Stimulated activated CD4-positive, alpha-beta T cell treated with anti-CD3 and anti-CD28 coated beads, Interleukin-1b, Interleukin-23, amount 100 ng/mL, for 1 hour (primary cell): ENCODE measurements at places on chromosomes 3 and 15.

DNA sequence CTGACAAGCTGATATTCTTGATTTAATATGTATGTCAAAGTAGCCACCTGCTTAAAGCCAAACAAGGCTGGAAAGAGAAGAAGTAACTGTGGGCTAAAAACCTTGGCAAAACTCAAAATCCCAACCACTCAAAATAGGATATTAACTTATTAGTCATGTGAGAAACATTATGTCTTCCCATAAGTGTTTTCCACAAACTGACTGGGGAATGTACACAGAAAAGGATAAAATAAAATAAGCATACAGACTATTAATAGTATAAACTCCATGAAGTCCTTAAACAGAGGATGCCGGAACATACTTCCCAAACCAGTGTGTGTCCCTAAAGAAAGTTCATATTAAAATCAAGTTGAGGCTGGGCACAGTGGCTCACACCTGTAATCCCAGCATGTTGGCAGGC is 263.7 kb upstream of the THBS1 start:
- no peak for DNase-seq

DNA sequence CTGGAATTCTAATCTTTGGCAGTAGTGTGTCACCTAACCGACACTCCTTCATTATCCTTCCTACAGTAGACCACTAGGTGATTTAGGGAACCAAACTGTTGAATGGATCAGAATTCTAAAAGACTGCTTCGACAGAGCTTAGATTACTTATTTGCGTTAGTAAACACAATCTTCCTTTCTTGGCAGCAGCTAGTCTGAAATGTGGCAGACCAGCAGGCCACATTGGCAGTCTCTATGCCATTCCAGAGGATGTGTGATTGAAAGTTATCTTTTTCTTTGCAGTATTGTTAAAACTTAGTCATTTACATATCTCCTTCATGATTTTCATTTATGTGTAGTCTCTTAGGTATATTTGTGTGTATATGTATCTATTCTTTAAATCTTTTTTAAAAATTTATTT is 23.6 kb downstream of the MBNL1 start:
- DNase-seq = no peak

DNA sequence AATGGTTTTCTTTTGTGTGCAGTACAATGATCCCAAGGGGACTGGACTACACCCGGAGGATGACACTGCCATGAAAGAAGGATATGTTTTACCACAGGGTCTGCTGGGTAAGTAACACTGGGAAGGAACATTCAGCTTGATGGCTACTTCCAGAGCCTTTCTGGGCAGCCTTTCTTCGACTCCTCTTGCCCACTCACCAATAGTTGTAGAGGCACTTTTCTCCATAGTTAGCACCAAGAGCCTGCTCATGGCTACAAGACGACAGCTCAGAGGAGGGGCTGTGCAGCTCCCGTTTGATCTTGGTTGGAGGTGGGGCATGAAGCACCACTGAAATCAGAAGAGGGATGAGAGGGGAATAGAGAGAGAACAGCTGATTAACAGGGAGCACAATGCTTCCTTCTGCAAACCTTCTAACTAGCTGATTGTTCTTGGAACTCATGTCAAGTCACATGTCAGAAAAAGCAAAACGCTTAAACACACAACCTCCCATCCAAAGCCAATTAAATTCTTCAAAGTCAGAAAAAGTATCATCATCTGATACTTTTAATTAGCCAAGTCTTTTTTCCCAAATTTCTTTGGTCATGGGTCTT is 27.9 kb downstream of the ETV5 start:
- DNase-seq = no peak

DNA sequence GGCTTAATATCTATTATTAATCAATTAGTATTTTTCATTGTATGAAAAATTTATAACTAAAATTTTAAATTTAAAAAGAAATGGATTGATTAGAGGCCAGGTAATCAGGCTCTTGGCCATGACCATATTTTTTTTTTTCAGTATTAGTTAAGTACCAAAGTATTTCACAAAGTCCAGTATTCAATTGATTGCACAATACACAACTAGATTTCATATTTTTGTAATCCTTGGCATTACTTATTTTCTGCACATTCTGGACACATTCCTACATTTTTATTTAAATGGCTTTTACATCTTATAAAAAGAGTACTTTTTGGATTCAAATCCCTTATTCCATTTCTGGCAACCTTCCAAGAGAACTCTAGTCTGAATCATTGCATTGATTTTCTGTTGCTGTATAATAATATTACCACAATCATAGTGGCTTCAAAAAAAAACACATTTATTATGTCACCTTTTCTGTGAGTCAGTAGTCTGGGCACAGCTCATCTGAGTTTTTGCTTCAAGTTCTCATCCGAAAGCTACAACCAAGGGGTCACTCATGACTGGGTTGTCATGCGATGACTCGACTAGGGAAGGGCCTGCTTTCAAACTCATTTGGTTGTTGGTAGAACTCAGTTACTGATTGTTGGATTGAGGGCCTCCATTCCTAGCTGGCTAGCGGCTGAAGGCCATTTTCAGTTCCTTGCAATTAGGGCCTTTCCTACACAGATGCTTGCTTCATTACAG is 90.7 kb downstream of the CNTN6 start:
- DNase-seq = no peak

DNA sequence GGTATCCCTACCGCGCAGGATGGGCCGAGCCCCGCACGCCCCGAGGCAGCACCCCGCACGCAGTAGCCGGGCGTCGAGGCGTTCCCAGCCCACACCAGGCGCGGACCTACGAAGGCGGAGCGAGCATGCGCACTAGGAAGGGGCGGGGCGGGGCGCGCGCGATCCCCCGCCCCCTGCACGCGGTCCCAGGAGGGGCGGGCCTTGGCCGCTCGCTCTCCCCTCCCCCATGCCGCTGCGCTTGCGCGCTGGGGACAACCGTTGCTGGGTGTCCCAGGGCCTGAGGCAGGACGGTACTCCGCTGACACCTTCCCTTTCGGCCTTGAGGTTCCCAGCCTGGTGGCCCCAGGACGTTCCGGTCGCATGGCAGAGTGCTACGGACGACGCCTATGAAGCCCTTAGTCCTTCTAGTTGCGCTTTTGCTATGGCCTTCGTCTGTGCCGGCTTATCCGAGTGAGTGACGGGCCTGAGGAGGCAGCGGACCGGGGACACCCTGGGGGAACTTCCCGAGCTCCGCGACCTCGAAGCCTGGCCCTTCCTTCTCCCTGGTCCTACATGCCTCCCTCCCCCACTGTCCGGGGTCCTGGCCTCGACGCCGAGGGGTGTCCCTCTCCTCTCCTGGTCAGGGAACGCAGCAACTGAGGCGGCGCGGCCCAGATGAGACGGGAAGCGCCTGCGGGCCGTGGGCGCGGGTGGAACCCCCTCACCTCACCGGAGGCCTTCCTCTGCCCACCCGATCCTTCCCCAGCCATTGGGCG is at the start of gene SPESP1:
TSS of gene SPESP1 (plus strand) at position 258 of the 755 bp plus-strand sequence. CDS start at position 387, 129 bp downstream.
- DNase-seq = peak; percentile 29

DNA sequence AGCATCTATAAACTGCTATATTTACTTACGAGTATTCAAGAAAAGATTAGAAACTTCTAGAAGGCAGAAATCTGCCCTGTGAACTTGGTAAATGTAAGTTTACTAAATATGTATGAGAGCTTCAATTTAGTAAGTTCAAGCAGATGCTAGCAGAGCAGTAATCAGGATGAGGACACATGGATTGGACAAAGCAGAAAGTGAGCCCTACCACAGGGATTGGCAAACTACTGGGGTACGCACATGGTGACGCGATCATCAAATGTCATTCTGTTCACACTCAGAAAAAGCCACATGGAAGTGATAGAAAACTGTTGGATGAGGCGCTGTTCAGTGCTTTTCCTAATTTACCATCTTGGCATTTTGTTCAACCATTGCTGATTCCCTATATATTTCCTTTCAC is 360.2 kb upstream of the ZNF385D start:
- no peak for DNase-seq

GRCh38 chr15:70182858-70183695 is 85.4 kb upstream of the TLE3 start:
- DNase-seq = no peak

- DNase-seq = no peak
These were observed 503 bp upstream of the ATRIP start for GRCh38 chr3:48446043-48446424.

GRCh38 chr15:47620960-47621681 is 96.2 kb upstream of the SEMA6D start:
- no peak for DNase-seq

DNA sequence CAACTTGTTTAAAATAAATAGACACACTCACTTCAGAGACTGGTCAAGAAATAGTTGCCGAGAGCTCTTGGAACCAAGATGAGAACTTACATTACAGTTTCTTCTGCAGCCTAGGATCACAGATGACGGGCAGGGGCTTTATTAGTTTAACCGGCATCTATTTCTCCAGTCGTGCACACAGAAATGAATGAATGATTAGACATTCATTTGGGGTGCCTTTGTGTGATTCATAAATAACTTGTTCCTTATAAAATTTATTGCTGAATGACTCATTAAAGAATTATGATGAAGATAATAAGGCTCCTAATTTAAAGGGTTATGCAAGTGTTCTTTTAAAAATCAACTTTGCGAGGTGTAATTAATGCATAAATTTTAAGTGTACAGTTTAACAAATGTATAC is 20.8 kb downstream of the NFKBIZ start:
- no peak for DNase-seq

- DNase-seq = no peak
These were observed 27.4 kb downstream of the ARHGEF26 start for GRCh38 chr3:154148541-154148940.

- DNase-seq = no peak
These were observed 177.5 kb downstream of the EPHA6 start for GRCh38 chr3:96991800-96992365.

DNA sequence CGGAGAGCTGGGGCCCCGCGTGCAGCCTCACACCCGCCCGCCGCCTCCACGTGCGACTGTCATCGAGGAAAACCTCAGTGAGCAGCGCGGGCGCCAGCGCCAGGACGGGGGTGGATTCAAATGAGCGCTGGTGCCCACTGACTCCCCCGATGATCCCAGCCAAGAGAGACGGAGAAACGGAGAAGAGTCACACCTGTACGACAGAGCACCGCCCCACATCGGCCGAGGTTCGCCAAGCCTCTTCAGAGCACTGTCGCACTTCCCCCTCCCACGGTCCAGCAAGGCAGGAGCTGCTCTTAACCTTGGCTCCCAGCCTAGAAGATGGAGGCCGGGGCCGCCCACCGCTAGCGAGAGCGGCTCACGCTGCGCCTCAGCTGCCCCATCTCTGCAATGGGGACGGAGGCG is 130.9 kb upstream of the IQSEC1 start:
- no peak for DNase-seq

DNA sequence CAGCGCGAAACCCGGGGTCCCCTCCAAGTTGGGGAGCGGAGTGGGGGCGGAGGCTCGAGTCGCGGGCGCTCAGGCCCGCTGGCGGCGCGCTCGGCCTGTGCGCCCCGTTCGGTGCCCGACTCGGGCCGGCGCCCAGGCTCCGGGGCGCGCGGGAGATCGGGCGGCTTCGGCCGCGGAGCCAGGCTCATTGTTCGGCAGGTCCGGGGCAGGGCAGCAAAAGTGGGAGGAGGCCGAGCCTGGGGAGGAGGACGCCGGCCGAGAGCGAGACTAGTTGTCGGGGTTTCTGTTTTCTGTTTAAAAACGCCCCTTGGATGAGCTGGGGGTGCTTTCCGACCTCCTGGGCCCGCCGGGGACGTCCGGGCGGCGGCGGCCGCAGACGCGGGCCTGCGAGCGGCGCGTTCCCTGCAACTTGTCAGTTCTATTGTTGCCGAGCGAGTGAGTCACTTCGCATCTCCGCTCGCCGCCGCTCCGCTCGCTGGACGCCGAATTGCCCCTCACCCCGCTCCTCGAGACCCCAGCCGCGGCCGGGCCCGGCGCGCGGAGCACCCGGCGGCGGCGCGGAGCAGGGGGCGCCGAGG is 676 bp downstream of the TCF12 start:
- DNase-seq = peak; percentile 17

GRCh38 chr3:113223475-113224281 is 12.3 kb downstream of the BOC start:
- no peak for DNase-seq

- DNase-seq = no peak
These were observed 15.3 kb upstream of the CACNA1D start for GRCh38 chr3:53478921-53479664.

GRCh38 chr3:127003175-127003555 is 20.2 kb downstream of the PLXNA1 start:
- DNase-seq = no peak

DNA sequence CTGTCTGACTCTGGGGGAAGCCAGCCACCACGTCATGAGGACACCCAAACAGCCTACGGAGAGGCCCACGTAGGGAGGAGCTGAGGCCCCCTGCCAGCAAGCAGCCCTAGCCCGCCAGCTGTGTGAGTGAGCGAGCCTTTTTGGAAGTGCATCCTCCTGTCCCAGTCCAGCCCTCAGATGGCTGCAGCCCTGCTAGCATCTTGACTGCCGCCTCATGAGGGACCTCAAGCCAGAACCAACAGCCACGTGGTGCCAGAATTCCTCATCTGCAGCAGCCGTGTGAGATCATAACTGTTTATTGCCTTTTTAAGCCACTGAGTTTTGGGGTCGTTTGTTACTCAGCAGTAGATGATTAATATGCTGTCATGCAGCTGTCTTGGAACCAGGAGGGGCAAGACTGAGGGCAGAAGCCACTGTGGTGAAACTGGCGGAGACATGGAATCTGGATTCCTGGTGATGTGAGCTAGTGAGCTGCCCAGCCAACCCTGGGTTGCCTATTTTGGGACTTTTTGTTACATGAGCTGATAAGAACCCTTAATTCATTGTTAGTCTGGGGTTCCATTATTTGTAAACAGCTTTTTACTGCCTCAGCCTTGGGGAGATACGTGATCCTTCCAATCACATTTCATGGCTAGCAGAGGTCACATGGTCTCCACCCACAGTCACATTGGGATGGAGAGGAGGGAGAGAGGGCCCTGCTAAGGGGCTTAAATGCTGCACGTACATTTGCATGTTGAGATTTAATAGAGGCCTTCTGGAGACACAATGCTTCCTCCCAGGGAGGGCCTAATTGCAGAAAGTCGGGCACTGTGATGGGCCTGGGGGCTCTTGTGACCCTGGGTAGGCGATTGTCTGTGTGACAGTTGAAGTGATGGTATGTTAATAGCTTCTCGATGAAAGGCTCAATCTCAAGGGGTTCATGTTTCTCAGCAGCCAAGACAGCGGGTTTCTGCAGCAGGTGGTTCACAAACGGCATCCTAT is 73.8 kb downstream of the RPLP1 start:
- no peak for DNase-seq

- DNase-seq = no peak
These were observed 33.0 kb upstream of the SLC12A8 start for GRCh38 chr3:125245521-125245920.
